ENCODE measurements at places on chromosomes 11 and 22.

DNA sequence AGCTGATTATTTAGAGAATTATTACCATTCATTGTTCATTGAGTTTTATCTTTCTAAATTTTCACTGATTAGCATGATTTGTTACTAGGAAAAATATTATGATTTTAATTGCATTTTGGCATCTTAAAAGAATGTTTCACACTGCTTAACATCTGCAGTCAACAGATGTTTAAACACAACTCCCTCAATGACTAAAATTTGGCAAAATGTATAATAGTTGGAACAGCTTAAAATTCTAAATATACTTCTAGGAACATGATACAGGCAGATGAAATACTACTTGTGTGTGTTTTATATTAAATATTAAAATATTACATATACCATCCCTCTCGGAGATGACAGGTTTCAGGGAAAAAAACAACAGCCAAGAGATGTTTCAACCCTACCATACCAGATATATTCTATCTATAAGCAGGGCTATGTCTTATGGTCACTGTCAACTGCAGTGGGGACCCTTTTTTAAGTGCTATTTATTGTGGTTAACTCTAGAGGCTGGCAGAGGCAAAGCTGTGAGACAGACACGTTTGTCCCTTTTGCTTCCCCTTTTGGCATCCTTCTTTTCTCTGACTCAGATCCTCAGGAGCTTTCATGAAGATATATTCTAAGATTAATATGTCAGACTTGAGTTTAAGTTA is 81.9 kb downstream of the BDNF start:
- no peak for DNase-seq

DNA sequence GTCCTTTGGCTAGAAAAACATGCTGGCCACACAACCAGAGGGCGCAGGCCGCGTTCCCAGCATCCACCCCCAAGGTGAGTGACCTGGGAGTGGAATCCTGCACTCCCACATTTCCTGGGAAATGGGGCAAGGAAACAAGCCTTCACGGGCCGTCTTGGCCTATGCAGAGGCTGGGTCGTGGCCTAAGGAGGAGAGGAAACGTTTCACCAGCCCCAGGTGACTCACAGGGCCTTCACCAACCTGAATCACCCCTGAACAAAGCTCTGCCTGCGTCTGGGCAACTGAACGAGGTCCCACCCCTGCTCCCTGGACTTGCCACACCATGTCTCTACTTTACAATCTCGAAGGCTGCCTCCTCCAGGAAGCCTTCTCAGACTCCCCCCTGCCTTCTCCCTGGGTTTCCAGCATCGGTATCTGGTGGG is 13.2 kb downstream of the MYH9 start:
- DNase-seq, result peak; percentile 57

GRCh38 chr11:100632941-100633452 is 54.1 kb upstream of the ARHGAP42 start:
- DNase-seq, result no peak

DNA sequence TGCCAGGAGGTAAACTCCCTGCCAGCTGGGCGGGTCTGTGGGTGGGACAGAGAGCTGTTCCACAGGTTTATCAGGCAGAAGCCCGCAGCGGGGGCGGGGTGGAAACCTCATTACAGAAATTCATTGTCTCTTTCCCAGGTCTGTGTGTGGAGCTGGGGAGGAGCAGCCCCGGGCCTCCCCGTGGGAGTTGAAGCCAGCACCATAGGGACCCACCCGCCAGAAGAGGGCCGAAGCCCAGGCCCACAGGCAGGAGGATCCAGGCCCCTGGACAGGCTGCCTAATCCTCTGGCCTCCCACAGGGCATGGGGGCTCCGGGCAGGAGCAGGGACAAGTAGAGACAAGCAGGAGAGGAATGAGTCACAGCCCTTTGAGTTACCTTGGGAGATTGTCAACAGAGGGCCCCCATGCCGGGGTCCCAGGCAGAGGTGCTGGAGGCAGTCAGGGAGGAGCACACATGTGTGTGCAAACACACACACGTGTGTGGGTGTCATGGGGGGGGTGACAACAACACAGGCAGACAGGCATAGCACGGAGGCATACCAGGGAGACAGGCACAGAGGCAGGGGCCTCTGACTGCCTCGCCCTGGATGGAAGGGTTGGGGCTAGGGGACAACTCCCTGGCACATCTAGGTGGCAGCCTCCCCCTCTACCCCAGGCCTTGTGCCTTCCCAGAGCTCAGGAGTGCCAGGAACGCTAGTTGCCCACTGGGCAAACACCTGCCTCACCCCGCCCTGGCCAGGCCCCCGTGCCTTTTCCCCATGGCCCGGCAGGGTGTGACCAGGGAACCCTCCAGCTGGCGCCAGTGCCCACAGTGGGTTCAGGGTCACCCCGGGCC is 1.4 kb downstream of the CDC42BPG start:
- DNase-seq, result no peak

GRCh38 chr11:66475349-66476172 is 4.7 kb upstream of the DPP3 start:
- no peak for DNase-seq

- DNase-seq, result no peak
These were observed 17.8 kb downstream of the AP1B1 start for GRCh38 chr22:29370537-29370936.

GRCh38 chr11:61482513-61482912 is 26.0 kb upstream of the LRRC10B start:
- peak; percentile 63 for DNase-seq

- DNase-seq, result no peak
These were observed 393.9 kb downstream of the GUCY1A2 start for GRCh38 chr11:106624377-106624776.

DNA sequence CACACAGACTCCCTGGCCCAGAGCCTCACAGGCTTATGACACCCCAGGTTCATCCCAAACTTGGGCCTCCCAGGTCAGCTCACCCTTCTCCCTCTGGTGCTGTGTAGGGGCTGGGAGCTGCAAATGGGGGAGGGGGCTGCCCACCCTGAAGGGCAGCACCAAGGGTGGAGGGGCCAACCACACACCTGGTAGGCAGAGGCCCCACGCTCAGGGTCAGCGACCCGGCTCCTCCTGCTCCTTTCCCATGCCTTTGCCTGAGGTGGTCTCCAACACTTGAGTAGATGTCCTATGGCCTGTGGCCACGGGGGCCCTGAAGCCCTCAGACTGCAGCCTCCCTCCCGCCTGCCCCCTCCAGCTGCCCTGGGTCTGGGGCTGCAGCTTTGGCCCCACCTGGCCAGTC is 3.4 kb downstream of the DGCR6 start:
- DNase-seq, result no peak

DNA sequence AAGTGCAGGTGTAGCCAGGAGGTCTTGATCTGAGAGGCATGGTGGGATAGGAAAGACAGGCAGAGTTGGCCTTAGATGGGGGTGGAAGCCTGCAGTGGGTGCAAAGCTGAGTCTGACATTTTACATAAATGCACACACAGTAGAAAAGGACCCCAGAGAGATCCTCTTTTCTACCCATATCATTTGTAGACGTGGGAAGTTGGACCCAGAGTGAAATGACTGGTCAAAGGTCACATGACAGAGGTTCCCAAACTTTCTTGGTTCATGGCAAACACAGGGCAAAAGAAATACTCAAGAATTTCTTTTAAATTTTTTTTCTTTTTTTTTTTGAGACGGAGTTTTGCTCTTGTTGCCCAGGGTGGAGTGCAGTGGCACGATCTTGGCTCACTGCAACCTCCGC is 6.2 kb upstream of the FOXRED2 start:
- peak; percentile 27 for DNase-seq

DNA sequence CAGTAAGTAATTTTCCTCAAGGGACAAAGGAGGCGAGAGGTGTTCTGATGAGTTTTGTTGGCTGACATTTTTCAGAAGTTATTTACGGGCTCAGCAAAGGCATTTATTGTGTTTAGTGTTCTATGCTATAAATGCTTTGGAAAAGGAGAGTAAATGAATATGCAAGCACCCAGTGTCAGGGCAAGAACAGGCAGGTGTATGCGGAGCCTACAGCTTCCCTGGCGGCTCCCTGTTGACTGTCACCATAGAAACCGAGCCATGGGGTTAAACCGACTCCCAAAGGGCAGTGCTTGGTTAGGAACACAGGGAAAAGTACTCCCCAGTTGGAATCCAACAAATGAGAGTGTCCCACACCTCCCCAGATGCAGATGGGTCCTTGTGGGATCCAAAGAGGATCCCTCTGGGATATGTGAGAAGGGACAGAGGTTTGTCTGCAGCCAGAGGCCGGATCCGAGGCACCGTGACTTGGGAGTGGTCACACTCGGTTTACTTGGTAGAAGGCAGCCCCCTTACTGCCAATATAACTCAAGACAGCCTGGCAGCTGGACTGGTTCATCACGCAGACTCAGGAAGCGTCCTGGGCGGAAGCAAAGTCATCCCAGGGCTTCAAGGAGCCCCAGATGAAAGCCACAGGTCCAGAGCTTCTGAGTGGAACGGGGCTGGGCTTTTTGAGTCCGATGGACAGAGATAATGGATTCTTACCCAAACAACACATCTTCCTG is 329.7 kb downstream of the CTTN start:
- DNase-seq, result no peak

DNA sequence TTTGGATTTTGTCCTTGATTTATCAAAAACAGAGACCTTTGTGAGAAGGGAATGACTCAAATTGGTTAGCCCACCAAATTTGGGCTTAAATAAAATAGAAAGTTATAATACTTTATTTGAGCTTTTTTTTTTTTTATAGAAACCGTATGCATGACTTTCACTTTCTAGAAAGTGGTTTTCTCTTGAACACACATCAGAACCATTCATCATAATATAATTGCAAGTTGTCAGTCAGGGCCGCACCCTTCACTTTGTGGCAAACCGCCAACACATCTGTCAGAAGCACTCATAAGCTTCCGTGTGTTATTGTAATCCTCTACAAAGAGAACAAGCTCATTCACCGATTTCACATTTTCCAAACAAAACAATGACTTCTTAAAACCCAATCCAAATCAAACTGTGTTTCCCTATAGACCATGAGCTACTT is 76.1 kb downstream of the SOX6 start:
- DNase-seq, result no peak

GRCh38 chr11:130023204-130023603 is 20.6 kb upstream of the PRDM10 start:
- DNase-seq, result no peak

GRCh38 chr11:77142091-77142975 is 14.3 kb downstream of the MYO7A start:
- no peak for DNase-seq

DNA sequence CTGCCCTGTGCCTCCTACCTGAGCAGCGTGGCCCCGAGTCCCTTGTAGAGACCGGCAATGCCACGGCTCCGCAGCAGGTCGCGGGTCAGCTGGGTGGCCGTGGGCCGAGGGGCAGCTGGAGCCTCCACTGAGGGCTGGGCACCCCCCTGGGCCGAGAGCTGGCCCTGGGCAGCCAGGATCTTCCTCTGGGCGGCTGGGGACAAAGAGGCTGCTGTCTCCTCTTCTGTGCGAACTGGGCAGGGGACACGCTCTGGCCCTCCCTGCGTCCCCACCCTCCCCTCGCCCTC is 2.6 kb upstream of the CEND1 start:
- DNase-seq, result no peak

DNA sequence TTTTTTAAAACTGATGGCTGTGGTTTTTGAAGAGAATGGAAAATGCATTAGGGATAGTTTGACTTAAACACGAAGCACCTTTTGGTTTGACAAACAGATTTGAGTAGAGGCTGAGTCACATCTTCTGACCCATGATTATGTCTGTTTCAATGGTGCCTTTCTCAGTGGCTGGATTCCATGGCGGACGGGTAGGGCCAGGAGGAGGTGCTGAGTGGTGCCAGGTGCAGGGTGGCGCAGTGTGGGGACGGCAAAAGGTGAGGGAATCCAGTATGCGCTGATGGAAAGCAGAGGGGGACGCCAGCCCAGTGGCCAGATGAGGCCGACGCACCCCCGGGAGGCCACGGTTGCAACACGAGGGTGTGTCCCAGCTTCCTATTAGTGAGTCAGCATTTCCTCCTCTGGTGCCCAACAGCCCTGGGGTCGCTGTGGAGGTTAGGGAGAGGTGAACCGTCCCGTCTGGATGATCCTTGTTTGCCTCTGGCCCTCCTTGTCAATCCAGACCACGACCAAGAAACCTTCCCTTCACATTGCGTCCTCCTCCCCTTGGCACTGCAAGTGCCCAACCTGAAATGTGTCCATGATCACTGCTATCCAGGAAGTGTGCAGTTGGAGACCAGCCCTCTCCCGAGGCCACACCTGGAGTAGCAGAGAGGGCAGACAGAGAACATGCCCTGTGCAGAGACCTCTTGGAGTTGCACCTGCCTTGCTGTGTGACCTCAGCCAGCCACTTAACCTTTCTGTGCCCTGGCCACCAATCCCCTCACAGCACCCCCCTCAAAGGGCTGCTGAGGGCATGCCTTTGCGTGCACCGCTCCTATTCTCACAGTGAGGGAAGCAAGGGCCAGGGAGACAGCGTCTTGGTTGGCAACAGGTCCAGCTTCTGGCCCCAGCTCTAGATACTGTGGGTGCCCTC is 32.5 kb upstream of the ATXN10 start:
- peak; percentile 67 for DNase-seq
